Hematopoietic multipotent progenitor cell treated with erythropoietin and hydrocortisone succinate and interleukin-3 and kit ligand, for 15 days (in vitro differentiated cells): ENCODE measurements at places on chromosomes 13 and 19.

DNA sequence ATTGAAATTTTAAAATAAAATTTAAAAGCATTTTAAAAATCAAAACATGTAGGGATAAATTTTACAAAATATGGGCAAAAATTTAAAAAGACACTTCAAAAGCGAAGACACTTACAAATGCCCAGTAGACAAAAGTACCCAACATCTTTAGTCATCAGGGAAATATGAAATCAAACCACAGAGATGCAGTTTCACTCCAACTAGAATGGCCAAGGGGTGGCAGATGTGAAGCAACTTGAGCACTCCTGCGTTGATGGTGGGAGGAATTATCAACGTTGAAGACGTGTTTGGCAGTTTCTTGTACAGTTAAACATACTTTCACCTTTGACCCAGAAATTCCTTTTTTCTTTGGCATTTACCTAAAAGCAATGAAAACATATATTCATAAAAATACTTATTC, 518.0 kb upstream of the SGCG start:
- DNase-seq: no peak

DNA sequence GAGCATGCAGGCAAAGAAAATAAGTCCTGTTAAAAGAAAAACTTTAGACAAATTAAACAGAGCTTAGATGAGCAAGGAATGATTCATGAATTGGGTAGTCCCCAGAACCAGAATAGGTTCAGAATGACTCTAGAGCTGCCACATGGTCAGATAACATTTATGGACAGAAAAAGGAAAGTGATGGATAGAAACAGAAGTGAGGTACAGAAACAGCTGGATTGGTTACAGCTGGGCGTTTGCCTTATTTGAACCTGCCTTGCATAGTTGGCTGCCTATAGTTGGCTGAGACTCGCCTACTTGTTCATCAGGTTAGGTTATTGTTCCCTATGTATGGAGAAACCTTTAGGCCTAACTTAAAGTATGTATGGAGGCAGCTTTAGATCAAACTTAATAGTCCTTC, 35.4 kb downstream of the WDFY2 start:
- no peak for DNase-seq

DNA sequence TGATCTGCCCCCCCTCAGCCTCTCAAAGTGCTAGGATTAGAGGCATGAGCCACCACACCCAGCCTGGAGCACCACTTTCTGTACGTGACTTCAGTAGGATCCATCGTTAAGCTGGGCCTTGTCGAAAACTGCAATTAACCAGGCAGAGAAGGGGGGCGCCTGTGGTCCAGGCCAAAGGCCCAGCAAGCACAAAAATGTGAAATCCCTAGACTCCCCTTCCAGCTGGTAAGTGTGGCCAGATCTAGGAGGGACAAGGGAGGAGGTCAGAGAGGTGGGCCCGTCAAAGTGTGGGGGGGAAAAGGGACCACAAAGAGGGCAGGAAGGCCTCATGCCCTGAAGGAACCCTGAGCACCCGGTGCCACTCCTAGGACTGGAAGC, 13.8 kb downstream of the DDX39A start:
- no peak for DNase-seq

GRCh38 chr19:33720155-33720493, 76.5 kb upstream of the KCTD15 start:
- DNase-seq: no peak

- DNase-seq: no peak
Measured at GRCh38 chr13:110266983-110267382, 40.0 kb downstream of the COL4A1 start.

GRCh38 chr13:30045916-30046704, 195.7 kb upstream of the UBL3 start:
- no peak for DNase-seq

GRCh38 chr19:8569066-8569771, 8.0 kb downstream of the MYO1F start:
- no peak for DNase-seq

DNA sequence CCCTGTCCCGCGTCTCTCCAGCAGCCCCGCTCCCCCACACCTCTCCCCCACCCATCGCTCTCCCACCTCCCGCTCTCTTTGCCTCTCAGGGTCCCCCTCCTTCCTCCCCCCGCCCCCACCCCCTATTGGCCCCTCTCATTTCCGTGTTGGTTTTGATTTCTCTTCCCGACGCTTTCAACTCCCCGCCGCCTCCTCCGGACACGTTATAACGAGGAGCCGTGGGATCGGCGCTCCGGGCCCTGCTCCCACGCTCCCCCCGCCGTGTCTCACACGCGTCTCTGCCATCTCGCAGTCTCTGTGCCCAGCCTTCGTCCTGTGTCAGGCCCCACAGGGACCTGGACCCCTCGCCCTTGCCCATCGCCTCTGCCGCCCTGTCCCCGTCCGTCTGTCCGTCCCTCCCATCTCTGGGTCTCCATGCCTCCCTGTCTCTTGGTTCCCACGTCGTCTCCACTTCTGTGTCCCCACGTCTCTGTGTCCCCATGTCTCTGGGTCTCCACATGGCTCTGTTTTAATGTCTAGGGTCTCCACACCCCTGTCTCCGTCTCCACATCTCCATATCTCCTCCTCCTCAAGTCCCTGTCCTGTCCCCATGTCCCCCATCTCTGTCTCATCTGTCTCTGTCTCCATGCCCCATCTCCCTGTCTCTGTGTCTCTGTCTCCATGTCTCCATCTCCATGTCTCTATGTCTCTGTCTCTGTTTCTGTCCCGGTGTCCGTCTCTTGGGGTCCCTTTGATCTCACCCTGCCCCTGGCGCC, 13.1 kb downstream of the ERFL start:
- DNase-seq: no peak

DNA sequence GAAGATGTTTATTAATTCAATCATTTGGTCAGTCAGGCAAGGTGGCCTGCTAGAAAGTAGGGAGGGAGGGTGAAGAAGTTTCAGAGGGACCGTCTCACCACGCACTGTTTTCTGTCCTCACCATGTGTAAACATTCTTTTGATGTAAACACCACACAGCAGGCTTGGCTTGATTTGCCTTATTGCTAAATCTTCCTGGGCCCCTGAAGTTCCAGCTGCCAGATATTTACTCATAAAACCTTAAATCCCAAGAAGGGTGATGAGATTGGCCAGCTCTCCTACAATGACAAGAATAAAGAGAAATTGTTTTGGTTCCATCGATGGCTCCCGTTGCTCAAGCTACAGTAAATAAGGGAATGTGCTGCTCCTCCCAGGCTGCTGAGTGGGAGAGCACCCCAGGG, 198.2 kb upstream of the TMTC4 start:
- no peak for DNase-seq

GRCh38 chr19:29644210-29644609, 21.1 kb upstream of the PLEKHF1 start:
- no peak for DNase-seq

GRCh38 chr13:69793783-69794453, 313.7 kb upstream of the ATXN8OS start:
- no peak for DNase-seq

DNA sequence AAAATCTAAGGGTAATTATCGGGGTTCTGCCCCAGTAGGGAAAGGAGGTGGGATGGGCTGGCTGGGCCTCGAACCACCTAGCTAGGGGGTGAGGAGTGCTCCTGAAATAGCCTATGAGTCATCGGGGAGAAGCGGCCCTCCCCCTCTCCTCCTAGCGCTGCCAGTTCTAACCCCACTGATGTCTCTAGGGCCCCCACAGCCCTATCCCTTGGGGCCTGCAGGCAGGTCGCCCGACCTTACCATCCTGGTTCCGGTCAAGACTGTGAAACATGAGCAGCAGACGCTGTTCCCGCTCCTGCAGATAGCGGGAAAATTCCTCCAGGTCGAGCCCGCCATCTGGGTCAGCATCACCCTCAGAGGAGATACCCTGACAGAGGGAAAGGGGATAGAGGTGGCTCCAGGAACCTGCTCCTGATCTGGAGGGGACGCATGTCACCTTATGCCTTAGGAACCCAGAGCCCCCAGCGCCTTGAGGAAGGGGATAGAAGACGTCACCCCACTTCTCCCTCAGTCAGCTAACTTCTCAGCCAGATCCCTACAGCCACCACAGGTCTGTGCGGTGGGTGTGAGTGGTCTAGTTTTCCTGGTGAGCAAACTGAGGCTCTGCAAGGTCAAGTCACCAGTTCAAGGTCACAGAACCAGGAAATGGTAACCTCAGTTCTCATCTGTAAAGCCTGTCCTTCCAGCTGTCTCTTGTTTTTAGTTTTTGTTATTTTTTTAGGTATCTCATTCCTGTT, 1.5 kb downstream of the SLC25A23 start:
- no peak for DNase-seq

- DNase-seq: no peak
Measured at GRCh38 chr13:52926971-52927370, 78.5 kb upstream of the PCDH8 start.

DNA sequence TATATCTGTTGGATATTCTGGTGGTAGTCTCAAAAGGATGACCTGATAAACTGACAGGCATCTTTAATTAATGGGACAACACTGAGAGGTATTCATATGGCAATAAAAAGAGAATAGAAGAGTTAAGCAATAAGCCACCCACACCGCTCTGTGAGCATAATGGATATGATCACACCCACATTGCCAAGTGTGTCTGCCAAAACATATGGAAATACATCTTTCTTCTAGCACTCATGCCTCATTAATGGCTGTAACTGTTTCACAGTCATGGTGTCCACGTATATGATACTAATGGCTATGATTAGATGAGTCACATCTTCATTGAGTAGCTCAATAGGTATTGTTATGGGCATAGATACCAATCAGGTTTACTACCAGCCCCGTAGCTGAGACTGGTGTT, 13.1 kb downstream of the IGFL3 start:
- no peak for DNase-seq

DNA sequence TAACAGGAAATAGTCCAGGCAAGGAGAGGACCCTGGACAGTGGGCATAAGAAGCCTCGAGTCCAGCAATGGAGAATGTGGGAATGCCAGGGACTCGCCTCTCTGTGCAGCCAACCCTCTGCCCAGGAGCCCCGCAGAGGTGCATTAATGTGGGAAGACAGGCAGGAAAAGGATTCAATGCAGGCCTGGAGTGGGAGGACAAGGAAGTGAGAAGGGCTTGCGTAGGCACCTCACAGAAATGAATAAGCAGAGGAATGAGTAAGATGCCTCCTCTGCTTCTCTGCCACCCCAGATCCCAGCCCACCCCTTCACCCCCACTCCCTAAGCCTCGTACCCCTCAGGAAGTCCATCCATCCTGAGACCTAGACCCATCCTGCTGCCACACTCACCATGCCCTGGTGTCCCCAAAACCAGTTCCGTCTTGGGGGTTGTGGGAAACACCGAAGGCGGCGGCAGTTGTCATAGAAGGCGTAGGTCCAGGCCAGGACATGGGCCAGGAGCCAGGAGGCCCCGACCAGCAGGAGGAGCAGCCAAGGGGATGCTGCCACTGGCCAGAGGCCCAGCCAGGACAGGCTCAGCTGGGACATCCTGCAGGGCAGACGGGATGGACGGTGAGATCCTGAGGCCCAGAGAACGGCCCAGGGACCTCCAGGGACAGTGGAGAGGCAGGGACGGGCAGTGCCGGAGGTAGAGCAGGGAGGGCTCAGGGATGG, 692 bp downstream of the CYP4F2 start:
- no peak for DNase-seq

GRCh38 chr13:50386541-50387050, 371.4 kb downstream of the KCNRG start:
- DNase-seq: no peak

DNA sequence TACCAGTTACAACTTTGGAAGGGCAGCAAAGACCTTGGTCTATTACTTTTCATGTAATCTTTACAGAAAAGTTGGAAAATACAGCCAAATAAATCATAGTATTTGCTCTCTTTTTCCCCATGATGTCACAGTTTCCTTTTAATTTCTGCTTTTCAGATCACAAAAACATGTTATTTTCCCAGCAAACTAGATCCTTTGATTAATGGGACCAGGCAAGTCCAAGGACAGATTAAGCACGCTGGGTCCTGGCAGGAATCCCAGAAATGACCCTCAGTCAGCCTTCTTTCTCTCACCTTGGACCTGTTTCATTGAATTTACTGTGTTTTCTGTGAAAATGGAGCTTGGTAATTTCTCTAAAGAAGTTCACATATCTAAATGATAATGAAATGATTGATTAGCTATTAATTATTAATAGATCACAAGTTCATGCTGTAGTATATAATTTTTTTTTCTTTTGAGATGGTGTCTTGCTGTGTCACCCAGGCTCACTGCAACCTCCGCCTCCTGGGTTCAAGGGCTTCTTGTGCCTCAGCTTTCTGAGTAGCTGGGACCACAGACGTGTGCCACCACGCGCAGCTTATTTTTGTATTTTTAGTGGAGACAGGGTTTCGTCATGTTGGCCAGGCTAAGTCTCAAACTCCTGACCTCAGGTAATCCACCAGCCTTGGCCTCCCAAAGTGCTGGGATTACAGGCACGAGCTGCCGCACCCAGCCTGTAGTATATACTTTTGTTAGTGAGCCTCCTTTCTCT, 16.0 kb downstream of the SPATA13 start:
- DNase-seq: no peak

GRCh38 chr19:1133471-1133929, 29.7 kb downstream of the GPX4 start:
- no peak for DNase-seq

- DNase-seq: no peak
Measured at GRCh38 chr13:29481603-29482002, 113.9 kb downstream of the SLC7A1 start.

- no peak for DNase-seq
Measured at GRCh38 chr13:21998279-21998990, 327.6 kb downstream of the FGF9 start.
